NCI-H187 (cell line): ENCODE measurements at places on chromosomes 3 and 15.

DNA sequence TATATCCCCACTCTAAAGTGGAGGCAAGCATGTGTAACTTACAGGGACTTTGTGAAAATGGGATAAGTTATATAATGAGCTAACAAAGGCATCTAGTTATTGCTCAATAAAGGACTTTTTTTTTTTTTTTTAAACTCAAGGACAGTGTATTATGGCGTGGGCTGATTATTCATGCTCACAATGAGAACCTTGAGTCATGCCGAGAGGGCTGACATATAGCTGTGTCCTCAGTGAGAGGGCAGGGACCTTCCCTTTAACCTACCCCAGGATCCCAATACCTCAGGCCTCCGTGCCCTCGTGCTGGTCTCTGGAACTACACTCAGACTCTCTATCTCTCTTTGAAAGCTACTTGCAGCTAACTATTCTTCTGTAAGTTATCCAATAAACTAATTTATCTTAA is 319.9 kb upstream of the ICE2 start:
- no peak for DNase-seq

GRCh38 chr3:3212781-3213440 is 33.4 kb upstream of the CRBN start:
- no peak for DNase-seq

DNA sequence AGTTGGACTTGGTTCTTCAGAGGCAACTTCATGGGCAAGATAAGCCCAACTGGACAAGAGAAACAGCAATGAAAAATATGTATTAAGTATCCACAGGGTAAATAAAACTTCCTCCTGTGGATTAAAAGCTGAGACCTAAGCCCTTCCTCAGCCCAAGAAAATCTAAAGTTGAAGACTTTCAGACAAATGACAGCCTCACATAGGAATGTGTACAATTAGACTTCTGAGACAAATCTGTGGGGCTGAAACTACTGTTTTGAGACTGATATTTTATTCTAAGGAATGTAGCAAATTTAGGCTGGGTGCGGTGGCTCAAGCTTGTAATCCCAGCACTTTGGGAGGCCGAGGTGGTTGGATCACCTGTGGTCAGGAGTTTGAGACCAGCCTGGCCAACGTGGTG is 74.2 kb upstream of the IL12A start:
- DNase-seq = no peak

DNA sequence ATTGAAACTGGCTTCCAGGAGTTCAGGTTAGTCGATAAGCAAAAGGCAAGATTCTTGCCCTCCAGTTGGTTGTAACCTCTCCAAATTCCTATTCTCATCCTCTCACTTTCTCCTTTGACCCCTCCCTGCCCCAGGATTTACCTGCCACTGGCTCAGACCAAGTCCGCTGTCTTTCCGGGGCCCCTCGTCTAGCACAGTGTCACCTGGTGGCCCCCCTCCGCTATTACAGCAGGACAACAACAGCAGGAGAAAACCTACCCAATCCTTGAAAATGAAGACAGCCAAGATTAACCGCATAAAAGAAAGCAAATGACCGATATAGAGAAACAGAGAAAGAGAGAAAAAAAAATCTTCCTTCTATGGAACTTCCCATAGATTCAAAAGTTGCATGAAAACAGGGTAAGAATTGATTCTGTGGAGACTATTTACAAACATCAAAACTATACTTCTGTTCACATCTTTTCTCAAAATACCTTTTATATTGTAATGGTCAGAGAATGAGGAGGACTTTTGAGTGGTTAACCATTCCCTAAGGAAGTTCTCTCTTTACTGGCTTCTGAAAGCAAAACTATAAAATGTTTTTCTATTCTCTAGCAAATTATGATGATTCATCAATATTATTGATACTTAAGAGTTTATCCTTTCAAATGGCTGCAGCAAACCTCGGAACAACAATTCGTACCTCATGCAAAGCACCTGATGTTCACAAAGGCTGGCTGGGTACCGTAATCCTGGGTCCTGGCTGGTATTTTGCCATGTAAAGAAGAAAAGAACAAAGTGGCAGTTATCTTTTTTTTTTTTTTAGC is 10.0 kb upstream of the ST8SIA2 start:
- DNase-seq = peak; percentile 15

DNA sequence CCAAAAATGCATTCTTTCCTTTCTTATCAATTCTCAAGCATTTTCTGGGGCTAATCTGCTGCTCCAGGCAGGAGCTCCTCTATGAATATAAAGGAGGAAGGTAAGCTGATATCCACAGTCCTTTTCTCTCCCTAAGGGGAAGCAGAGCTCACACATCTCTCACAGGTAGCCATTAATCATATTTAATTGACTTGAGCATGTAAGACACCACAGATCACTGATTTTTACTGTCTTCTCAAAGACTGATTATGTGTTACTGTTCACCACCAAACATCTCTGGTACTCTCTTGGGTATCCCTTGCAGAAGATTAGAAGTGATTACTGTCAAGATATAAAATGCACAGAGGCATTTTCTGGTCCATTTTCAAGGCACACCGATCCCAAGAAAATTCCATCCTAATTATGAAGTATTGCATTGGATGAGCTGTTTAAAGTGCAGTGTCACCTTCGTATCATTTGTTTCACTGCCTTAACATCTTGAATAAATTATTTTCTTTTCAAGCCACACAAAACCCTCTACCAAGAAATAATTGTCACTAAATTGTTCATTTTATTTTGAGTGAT is 100.7 kb downstream of the ARPP21 start:
- no peak for DNase-seq

GRCh38 chr3:126955004-126955790 is 27.7 kb upstream of the PLXNA1 start:
- no peak for DNase-seq

DNA sequence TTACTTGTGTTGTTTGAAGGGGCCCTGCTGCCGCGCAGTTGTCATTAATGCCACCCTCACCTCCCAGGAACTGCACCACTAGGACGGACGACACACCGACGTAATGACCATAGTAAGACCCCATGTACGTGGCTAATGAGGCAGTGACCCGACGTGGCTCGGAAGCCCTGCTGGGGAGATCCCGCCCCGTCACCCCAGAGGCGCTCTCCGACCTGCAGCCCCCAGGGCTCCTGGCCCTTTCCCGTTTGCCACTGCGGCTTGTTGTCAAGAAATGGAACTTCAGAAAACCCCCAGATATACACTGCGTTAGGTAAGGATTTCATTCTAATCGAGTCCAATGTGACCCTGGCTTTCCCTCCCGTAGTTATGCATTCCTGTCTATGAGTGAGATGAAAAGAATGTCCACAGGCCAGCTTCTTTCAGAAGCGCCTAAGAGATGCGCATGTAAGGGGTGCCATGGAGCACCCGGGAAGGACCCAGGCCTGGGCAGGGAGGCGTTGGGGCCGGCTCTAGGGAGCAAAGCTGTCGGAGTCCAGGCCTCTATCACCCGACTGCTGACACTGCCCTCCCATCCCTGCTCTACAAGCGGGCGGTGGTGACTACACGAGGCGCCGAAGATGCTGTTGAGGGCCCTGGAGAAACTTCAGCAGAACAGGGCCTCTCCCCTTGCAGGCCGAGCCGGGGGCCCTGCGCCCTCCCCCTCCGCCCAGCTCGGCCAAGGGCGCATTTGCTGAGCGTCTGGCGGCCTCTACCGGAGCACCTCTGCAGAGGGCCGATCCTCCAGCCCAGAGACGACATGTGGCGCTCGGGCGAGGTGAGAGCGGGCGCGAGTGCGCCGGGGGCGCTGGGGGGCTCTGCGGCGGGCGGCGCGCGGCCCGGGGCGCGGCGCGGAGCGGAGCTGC is at the start of gene GABRA5:
GABRA5 (plus strand) TSS at position 765 of the 902 bp plus-strand sequence. CDS start 2,187 bp downstream, outside the sequence.
- no peak for DNase-seq

DNA sequence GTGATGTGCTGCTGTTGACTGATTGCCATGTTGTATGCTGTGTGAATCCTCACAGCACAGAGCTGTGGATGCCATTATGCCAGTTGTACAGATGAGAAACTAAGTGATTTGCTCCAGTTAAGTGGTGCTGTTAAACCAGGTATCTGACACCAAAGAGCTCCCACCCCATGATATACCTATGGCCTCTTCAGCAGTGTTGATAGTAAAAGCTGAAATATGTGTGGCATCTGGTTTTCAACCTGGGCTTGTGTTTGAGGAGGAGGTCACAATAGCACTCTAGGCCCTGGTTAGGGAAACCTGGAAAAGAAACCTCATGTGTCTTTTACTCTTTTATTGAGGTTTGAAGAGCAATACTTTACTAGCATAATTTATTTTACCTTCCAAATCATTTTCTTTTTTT is 21.4 kb downstream of the RAD54L2 start:
- no peak for DNase-seq

GRCh38 chr3:127068111-127068810 is 85.3 kb downstream of the PLXNA1 start:
- DNase-seq = no peak

DNA sequence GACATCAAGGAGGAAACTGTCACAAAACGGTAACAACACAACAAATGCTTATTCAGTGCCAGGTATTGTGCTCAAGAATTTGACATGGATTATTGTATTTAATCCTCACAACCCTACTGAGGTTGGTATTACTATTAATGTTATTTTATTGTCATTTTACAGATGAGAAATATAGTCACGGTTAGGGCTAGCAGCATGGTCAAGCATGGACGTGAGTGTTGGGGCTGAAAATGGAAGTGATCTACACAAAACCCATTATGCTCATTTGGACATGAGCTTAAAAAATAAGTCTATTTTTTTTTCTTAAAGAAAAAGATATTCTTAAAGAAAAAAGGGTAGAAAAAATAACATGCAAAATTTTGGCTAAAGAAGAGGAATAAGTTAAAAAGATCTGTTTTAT is 141.3 kb upstream of the SOX2 start:
- DNase-seq = no peak

DNA sequence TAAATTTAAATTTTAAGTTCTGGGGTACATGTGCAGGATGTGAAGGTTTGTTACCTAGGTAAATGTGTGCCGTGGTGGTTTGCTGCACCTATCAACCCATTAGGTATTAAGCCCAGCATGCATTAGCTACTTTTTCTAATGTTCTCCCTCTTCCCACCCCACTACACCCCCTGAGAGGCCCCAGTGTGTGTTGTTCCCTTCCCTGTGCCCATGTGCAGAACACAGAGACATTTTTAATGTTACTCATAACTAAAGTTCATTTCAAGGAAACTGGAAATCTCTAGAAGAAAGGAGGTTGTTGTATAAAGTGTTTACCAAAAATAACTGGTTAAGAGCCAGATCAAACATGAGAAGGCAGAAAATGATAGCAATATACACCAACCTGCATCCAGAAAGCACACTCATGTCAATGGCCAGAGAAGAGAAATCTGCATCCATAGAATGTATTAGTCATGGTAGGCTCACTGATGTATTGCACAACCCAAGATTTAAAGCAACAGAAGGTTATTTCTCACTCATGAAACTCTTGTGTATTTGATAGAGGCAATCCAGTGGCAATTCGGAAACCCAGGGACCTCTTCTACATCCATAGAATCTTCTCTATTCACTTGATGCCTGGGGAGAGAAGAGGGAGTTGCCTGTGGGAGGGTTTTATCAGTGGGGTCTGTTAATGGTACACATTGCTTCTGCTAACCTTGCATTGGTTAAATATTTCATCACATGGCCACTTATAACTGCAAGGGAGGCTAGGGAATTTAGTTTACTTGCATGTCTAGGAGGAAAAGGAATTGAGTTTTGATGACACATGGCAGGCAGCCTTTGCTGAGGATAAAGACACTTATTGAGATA is 321.9 kb upstream of the RASGRP1 start:
- no peak for DNase-seq

- DNase-seq = no peak
Observed at GRCh38 chr3:69384326-69384725, 1.6 kb downstream of the FRMD4B start.

GRCh38 chr15:68693071-68693470 is 114.3 kb downstream of the CORO2B start:
- no peak for DNase-seq

DNA sequence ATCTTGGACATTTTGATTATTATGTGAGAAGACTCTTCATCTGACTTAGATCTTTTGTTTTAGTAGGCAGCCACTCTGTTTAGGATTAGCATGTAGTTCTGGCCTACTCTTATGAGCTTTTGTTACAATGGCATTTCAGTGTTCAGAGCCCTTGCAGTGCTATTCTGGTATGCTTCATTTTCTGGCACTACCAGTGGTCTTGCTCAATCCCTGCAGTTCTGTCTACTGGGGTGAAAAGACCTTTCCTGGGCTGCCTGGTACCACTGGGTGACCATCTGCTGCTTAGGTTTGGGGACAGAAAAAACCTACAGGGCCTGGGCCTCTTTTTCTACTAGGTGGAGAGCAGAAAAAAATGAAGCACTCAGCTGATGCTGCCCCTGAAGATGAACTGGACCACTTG is 42.5 kb downstream of the IL16 start:
- no peak for DNase-seq

GRCh38 chr3:116340680-116341216 is 104.5 kb downstream of the LSAMP start:
- no peak for DNase-seq

DNA sequence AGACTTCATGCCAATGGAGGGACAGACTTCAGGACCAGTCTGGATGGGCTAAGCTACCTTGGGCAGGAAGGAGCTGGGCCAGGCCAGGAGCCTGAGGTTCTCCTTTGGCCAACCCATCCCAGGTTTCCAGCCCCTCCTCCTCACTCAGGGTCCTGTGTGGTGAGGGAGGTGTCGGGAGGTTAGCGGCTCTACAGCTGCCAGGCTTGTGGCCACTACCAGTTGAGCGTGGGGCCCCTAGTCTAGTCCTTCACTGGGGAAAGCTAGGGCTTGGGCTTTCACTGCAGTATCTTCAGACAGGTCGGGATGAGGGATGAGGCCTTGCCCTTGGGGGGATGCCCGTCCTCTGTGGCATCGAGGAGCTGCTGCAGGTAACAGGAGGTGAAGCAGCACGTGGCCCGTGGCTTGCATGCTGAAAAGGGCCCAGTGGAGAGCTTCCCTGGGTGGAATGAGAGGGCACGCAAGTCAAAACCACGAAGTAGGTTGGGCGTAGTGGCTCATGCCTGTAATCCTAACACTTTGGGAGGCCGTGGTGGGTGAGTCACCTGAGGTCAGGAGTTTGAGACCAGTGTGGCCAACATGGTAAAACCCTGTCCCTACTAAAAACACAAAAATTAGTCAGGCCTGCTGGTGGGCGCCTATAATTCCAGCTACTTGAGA is 8.5 kb upstream of the FANCD2 start:
- no peak for DNase-seq

- no peak for DNase-seq
Observed at GRCh38 chr3:59245859-59246501, 196.2 kb upstream of the CFAP20DC start.

- DNase-seq = no peak
Observed at GRCh38 chr3:51610708-51611107, 60.3 kb upstream of the TEX264 start.

DNA sequence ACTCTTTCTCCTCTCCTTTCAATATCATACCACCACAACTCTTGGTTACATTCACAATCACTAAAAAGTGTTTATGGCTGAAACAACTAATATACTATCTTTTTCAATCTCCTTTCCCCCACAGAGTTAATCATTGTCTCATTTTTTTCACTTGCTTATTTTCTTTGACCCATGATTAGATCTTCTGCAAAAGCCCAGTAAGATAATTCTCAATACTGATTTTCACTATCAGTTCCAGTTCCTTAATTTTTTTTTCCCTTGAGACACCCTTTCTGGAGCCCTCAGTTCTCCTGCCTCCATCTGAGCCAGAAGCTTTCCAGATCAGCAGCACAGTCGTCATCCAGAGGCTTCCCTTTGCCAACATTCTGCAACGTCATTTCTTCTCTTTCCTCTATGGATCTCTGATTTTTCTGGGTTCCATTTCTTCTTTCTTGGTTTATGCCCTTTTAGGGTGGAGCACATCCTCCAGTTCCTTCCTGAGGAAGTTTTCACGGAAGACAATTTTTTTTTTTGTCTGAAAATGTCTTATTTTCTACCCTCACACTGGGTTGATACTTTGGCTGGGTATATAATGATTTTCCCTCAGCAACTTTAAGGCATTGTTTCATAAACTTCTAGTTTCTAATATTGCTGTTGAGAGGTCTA is 88.7 kb upstream of the C15orf39 start:
- no peak for DNase-seq
